Fibroblast of skin of abdomen (primary cell): ENCODE measurements at places on chromosomes 5 and 9.

DNA sequence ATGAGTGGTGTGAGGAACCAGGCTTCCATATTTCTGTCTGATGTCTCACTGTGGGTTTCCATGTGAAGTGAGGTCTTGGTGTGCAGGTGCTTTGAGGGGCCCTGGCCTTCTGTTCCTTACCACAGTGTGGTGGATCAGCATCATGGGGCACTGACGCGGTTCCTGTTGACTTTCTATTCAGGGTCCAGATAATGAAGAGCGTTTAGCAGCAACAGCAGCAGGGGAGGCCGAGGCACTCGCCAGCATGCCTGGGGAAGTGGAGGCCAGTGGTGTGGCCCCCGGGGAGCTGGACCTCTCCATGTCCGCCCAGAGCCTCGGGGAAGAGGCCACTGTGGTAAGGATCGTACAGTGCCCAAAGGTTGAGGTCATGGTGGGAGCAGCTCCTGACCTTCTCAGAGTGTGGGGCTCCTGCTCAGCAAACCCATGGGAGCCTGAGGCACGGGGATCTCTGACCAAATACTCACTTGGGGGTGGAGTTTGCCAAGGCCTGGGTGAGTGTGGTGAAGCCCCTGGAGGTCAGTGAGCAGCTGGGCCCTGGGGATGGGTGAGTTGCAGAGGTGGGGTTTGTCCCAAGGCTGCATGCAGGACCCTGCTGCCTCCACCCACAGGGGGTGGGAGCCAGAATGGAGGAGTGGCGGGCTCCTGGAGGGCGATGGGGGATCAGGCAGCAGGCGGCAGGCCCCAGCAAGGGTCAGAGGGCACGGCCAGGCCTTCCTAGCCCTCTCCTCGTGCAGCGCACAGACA, 61.2 kb downstream of the COL15A1 start:
- DNase-seq, result no peak

DNA sequence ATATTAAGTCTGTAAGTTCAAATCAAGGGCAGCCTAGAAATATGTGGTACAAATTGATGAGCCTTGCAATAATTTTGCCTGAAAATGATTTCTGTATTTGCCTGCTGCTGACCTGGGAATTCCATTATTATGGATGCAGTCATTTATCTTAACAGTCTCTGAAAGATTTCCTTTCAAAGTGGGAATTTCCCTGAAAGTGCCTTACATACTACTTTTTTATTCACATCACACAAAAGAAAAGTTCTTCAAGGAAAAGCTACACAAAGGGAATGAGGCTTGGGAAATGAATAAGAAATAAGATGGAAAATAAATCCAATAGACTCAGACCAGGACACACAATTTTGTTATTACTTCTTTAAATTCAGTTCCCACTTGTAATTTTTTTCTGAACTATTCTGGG, 537.8 kb upstream of the PTGER4 start:
- DNase-seq, result no peak

DNA sequence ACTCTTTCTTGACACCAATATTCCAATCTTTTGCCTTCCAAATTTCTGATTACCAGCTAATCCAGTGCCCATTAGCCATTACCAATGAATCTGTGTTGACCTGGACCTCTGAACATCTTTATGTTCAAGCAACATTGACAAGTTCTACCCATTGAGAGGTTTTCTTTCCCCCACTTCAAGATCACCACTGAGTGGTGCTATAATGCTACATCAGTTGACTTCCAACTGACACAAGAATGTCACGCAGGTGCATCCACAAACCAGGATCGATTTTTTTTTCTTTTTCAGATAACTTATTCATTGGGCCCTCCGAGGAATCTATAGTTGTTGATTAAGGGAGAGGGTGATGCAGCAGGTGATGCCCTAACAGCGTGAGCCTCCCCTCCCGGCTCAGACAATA, 102.6 kb downstream of the SLC1A3 start:
- DNase-seq, result no peak

- DNase-seq, result no peak
Observed at GRCh38 chr9:124348831-124349230, 66.4 kb downstream of the PSMB7 start.

DNA sequence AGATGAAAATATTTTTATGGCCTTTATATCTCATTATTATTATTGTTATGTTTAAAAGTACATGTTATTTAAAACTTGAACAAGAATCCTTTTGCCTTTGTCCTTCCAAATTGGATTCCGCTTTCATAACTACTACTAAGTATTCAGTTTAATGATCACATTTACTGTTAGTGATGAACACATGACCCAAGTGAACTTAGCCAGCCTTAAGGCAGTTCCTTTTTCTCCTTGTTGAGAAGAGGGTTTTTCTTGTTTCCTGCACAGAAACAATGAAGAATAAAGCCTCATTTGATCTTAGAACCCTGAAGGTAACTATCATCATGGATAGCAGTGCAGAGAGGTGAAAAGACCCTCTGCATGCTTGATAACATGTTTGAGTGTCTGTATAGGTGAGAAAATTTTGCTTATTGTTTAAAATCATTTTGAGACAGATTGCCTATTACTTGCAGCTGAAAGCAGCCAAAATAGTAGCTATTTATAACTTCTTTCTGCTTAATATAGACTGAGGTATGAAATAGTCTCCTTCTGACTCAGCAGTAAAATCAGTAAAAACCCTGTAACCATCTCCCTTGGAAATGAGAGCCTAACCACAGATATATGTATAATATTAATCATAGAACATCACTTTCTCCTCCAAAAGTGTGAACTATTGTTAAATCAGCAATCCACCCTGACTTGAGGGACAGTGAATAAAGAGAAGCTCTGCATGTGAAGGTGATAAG, 266.2 kb downstream of the SPATA31D1 start:
- peak; percentile 67 for DNase-seq

DNA sequence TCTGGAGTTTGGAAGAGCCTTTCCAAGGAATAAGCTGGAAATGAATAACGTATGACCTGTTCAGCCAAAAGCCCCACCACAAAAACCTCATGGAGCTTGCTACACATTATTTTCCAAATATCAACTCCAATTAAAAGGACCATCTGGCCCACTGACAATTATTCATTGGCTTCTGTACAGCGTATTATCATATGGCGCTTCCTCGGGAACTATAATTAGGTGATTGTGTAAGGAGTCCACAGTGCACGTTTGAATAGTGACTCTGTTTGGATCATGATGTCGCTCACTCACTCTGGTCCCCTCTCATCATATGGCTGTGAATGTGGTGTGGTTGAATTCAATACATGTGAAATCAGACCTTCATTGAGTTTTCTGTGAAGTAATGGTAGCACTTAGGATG, 52.1 kb downstream of the GDNF start:
- peak; percentile 81 for DNase-seq

GRCh38 chr9:77210116-77210515, 32.8 kb downstream of the VPS13A start:
- peak; percentile 22 for DNase-seq

DNA sequence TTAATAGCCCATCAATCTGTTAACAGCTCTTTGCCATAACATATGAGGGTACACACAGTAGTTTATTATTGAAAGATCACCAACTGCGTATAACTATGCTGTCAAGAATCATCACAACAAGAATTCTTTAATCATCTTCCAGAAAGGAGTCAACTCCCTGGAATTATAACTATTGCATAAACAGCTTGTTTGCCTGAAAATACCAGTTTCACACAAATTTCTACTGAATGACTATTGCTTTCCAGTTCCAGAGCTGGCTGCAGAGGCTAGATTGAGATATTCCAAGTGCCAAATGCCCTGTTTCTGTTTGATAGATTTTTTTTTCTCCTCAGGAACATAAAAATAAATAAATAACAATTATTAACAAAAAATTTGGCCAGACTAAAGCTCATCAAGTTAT, 444.7 kb downstream of the TLE1 start:
- DNase-seq, result no peak

DNA sequence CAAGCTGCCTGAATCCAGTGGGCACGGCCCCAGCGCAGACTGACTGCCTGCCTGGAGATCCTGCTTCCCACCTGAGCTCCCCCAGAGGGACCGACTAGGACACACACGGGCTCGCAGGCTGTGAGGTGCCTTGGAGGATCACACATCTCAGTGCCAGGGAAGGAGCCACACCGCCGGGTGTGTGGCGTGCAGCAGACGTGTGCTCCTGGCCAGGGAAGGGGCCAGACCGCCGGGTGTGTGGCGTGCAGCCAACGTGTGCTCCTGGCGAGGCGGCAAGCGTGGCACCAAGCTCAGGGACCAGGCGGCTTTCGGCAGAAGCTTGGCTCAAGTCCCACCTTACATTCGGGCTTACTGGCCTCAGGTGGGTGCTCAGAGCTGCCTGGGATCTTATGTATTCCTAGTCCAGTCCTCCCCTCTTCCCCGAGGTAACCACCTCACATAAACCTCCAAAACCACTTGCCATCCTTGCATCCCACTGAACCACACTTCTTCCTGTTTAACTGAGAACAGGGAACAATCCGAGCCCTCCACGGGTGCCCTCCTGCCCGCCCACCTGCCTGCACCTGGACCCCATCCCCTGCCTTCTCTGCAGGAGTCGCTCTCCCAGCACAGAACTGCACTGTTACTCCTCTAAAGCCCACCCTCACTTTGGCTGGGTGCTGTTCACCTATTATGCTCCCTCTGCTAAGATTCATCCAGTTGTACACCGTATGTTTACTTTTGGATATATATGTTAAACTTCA, 22.4 kb upstream of the MRNIP start:
- DNase-seq, result no peak

DNA sequence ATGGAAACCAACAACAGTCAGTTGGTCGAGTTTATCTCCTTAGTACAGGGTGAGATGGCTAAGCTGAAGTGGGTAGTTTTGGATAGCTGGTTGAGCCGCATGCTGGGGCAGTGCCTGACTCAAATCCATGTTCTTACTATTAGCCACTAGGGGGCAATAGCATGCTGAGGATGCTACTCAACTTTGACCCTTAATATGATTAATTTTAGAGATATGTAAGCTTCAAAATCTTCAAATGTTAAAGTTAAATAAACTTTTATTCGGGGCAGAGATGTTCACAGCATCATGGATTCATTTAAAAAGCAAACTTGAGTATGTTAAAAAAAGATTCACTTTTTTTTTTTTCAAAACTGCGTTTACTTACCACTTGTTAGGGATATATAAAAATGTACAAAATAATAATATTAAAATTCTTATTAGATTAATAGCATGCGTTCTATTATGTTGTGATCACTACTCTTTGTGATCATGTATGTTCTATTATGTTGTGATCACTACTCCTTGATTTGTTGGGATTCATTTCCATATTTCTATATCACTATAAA, 57.0 kb downstream of the C9orf153 start:
- DNase-seq, result peak; percentile 47

GRCh38 chr5:4232084-4232483, 636.5 kb downstream of the IRX1 start:
- no peak for DNase-seq

DNA sequence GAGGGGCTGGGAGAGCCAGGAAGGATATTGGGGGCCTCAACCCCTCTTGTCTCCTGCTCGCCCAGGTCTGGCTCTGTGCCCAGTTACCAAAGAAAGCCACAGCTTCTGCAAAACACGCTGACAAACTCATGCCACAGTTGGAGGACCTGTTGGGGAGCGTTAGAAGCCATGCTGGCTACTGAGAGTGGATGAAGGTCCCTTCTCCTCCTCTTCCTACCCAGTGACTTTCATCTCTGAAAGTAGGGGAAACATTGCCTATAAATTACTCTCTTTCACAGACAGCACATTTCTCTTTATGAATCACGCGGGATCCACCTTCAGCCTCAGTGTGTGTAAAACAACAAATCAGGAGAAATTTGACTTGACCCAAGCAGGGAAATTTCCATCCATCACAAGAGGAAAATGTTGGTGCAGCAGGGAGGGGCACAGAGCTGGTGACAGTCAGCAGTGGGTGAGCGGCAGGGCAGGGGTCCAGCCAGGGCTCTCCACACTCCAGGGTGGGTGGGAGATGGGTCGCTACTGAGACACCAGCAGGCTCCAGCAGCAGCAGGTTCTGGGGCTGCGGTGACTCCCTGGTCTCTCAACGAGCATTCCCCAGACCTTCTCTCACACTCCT, 181.9 kb downstream of the FGF18 start:
- DNase-seq, result no peak

- peak; percentile 54 for DNase-seq
Observed at GRCh38 chr5:2575871-2576270, 175.6 kb downstream of the IRX2 start.

DNA sequence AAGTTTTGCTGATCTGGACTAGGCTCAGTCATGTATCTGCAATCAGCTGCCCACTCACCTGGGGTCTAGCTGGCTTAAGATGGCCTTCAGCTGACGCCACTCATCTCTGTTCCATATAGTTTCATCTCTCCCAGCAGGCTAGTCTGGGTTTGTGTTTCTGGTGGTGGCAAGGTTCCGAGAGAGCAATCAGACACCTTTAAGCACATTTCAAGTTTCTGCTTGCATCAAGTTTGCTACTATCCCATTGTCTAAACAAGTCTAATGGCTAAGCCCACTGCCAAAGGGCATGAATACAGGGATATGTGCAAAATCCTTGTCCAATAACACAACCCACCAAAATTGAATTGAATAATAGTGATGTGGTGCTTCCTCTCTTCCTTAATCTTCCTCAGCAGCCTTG, 251.7 kb downstream of the PIK3R1 start:
- DNase-seq, result no peak

GRCh38 chr5:95406426-95407090, 15.4 kb downstream of the FAM81B start:
- DNase-seq, result peak; percentile 45

DNA sequence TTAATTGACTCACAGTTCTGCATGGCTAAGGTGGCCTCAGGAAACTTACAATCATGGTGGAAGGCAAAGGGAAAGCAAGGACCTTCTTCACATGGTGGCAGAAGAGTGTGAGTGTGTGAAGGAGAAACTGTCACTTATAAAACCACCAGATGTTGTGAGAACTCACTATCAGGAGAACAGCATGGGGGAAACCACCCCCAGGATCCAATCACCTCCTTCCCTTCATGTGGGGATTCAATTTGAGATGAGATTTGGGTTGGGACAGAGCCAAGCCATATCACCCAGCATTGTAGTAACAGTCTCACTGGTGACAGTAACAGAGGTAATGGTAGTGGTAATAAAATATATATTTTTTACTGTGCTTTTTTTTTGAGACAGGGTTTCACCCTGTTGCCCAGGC, 18.1 kb downstream of the ZBTB5 start:
- no peak for DNase-seq

- peak; percentile 76 for DNase-seq
Observed at GRCh38 chr9:84322828-84323227, 17.7 kb downstream of the SLC28A3 start.

GRCh38 chr9:80062567-80062966, 490.8 kb downstream of the TLE4 start:
- no peak for DNase-seq

DNA sequence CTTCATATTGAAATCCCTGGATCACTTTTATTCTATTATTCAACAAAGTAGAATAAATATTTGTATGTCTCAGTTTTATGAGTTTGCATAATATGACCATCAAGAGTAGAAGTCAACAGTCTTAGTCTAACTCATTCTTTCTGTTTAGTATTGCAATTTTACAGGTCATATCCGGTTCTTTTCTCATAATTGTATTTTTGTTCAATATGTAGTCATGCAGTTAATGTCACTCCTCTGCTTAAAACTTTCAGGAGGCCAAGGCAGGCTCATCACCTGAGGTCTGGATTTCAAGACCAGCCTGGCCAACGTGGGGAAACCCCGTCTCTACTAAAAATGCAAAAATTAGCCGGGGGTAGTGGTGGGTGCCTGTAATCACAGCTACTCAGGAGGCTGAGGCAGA, 148.4 kb upstream of the TRPM3 start:
- DNase-seq, result no peak

- no peak for DNase-seq
Observed at GRCh38 chr9:129463994-129464393, 156.9 kb downstream of the C9orf50 start.
